ENCODE measurements at places on chromosomes 1 and 21. TPM values are rescaled to one million over a fixed set of nuclear protein-coding genes. Genes with fewer than 3 reads are reported as not detected.
A peak's percentile ranks its signal among the peaks of the same experiment; 100 is the strongest.

GRCh38 chr1:206583707-206584648 is 28.3 kb downstream of the EIF2D start:
- DNase-seq = peak; percentile 65
- H3K4me3 ChIP-seq = no peak overlapping the region
- no peak overlapping the region for H3K27ac ChIP-seq
- peaks cover 2% of the 10 kb centered on the region for H3K36me3 ChIP-seq

CELA3B gene
- not detected for total RNA-seq

GCSAML gene
- total RNA-seq = not detected

MORN1 gene
- 3.6 TPM for total RNA-seq
